CD8-positive, alpha-beta T cell (primary cell): ENCODE measurements at places on chromosomes 2 and 18.

DNA sequence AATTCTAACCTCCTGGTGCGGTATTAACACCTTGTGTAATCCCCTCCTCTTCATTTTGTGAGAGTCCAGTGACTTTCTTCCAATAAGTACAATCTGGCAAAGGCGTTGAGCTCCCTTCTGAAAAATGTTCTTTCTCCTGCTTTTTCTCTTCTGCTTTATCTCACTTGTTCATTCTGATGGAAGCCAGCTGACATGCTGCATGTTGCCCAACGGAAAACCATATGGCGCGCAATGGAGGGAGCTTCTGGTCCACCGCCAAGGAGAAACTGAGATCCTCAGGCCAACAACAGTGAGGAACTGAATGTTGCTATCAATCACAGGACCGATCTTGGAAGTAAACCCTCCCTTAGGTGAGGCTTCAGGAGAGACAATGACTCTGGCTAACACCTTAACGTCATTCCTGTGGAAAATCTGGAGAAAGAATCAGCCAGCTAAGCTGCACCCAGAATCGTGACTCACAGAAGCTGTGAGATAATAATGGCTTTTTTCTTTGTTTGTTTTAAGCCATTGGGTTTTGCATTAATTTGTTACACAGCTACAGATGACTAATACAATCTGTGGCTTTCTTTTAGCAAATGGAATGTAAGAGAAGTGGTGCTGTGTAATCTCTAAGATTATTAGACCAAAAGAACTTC, 1323.9 kb upstream of the DDX18 start:
- no peak for DNase-seq

DNA sequence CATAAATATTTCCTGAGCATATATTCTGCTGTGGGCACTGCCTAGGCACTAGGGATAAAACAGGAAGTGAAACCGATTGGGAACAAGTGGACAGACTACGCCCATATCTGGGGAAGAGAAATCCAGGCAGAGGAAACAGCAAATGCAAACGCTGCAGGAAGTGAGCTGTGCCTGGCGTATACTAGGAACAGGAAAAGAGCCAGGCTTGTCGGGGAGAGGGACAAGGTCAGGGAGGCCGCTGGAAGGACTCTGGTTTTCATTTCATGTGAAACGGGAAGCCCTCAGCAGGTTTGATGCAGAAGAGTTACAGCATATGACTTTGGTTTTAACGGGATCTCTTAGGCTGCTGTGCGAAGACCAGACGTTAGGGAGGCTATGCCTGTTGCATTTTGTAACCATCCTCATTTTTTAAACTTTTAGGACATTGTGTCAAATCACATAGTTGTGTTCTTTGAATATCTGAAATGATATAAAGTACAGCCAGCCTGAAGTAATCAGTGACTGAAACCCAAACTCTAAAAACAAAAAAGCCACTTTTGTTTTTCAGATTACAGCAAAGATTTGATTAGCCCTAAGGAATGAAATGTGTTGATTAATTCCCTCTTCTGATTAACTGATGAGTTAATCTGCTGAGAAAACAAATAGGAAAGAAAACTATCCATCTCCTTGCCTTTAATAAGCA, 110.2 kb upstream of the PIEZO2 start:
- DNase-seq = no peak

DNA sequence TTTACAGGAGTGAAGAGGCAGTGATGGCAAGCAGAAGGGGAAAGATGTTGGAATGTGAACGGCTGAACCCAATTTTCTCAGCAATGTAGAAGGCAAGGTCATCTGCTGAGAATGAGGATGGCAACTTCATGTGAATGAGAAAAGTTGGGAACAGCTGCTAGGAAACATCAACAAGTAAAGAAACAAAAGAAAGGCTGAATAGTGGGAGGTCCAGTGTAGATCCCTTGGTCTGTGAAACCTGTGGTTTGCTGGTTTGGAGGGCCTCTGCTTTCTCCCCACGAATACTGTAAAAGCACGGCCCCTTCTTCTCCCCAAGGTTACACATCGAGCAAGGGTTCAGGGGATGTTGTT, 27.4 kb downstream of the MARCHF4 start:
- DNase-seq = no peak

GRCh38 chr2:238239543-238239862, 335 bp downstream of the HES6 start:
- DNase-seq = peak; percentile 47

DNA sequence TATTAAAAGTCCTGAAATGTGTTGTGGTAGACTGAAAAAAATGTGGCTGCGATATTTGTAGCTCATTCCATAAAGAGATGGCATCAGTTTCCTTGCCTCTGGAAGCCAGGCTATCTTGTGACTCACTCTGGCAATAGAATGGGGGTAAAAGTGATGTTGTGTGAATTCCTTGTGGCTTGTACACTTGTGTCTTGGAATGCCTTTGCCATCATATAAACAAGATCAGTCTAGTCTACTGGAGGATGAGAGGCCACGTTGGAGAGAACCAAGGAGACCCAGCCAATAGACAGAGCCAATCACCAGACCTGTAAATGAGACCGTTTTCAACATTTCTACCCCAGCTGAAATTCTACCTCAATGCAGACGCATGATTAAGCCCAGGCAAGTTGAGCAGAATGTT, 254.1 kb downstream of the TRIB2 start:
- no peak for DNase-seq

GRCh38 chr2:12081481-12082210, 335.2 kb downstream of the LPIN1 start:
- DNase-seq = peak; percentile 54

DNA sequence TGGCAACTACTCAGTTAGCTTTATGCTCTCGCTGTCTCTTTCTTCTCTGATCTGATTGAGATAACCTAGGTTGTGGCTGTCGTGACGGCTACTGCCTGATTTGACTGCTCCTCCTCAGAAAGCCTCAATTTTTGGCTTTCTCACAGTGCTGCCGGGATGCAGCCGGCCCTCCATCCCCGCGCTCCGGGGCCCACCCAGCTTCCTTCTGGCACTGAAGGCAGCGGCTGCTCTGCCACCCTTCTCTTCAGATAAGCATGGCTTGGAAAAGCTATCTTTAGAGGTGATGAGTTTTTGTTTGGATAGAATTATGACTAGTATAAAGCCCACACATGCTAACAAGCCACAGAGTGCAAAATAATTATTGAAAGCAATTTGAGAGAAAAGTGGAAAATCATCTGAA, 102.5 kb downstream of the DPP4 start:
- DNase-seq = no peak

- no peak for DNase-seq
Measured at GRCh38 chr2:96656540-96656939, 14.0 kb downstream of the FER1L5 start.

DNA sequence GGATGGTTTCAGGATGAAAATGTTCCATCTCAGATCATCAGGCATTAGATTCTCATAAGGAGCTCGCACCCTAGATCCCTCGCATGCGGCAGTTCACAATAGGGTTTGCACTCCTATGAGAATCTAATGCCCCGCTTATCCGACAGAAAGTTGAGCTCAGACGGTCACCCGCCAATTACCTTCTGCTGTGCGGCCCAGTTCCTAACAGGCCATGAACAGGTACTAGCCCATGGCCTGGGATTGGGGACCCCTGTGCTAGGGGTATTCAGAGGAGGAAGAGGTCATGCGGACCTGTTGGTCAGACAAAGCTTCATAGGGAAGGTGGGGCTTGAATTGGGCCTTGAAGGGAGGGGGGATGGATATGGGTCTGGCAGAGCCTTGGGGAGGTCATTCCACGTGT, 4.4 kb upstream of the BUB1 start:
- DNase-seq = no peak

DNA sequence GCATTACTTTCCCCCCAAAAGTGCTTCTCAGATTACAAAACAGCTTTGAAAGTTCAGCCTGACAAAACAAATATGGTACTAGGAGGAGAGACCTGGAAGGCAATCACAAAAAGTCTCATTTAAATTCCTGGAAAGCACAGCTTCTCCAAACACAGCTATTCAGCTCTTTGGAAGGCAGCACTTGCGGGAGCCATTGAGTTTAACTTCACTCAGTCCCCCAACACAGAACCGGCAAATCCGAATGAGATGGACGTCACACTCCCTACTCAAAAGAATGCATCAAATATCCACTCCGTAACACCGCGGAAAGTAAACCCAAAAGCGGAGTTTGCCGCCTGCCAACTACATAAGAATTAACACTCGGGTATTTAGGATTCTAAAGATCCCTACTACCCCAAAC, 638 bp downstream of the ST6GAL2 start:
- DNase-seq = no peak

- no peak for DNase-seq
Measured at GRCh38 chr18:61639886-61640285, 252.9 kb downstream of the RNF152 start.

GRCh38 chr18:79260510-79260909, 135.2 kb upstream of the NFATC1 start:
- DNase-seq = no peak

GRCh38 chr2:19722531-19722971, 179.2 kb downstream of the TTC32 start:
- no peak for DNase-seq

GRCh38 chr2:63544017-63544627, 44.2 kb downstream of the WDPCP start:
- DNase-seq = no peak

GRCh38 chr2:179263446-179264367, 925 bp downstream of the SESTD1 start:
- DNase-seq = no peak

GRCh38 chr18:21242141-21242779, at the start of gene GREB1L:
Gene GREB1L (plus strand): TSS chr18:21242232. CDS start chr18:21383519, 141,287 bp downstream.
- DNase-seq = no peak

GRCh38 chr2:229761663-229762062, 47.3 kb upstream of the DNER start:
- no peak for DNase-seq

GRCh38 chr2:215500466-215500865, 64.6 kb upstream of the FN1 start:
- DNase-seq = no peak

DNA sequence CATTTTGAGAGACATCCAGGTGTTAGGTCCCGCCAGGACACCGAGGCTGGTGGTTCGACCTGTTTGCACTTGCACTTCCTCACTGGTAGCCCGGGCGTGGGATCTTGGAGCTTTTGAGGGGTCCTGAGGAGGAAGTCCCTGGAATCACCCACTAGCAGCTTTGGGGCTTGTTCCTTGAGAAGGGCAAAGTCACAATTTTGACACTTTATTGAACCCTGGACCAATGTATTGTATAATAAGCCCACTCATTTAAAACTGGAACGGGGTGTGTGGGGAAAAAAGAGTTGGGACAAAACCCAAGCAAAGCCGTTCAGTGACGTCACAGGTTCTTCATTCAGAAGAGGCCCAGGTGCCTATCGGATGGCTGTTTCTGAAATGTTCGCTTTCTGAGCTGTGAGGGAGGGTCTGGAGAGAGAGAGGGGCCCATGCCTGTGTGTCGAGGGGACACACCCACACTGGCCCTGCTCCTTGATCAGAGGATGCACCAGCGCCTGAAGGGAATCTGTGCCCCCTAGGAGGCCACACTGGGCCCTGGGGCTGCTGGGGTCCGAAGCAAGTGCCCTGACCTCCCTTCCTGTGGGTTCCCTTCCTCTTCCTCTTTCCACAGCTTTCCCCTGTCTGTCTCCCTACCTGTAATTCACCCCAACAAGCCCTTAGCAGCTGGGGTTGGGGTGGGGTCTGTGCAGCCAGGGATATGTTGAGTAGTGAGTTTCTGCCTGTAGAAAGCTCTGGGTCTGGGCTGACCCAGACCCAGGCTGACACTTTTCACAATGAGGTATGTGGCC, 2.6 kb downstream of the LPIN1 start:
- DNase-seq = no peak

DNA sequence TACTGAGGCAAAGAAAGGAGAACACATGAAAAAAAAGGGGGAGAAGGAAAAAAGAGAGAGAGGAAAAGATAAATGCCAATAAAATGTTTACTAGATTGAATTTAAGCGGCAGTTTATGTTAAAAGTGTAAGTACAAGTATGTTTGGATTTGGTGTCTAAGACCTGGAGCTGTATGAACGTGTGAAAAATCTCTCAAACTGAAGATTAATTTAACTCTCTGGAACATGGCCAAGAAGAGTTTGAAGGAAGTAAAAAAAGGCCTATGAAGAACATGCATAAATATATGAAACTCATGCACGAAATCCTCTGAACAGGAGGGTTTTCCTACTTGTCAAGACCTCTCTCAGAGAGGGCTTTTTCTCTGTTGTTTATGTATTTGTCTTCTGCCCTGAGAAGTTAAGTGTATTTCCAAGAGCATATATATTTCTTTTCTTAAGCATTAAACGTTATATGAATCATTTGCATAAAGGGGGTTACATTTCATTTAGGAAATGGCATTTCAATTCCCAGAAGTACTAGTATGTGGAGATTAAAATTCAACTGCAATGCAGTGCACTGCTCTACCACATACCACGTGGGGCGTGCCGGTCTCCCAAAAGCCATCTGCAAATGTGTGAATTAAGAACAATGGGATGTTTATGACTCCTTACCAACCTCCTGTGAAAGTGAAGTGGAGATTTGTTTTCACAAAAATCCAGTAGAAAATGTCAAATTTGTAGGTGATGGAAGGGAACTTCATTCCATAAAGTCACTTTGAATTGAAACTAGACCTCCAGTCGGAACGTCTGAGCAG, 281.1 kb upstream of the TRIB2 start:
- DNase-seq = no peak

GRCh38 chr2:241154915-241155314, 4.6 kb downstream of the PPP1R7 start:
- no peak for DNase-seq

DNA sequence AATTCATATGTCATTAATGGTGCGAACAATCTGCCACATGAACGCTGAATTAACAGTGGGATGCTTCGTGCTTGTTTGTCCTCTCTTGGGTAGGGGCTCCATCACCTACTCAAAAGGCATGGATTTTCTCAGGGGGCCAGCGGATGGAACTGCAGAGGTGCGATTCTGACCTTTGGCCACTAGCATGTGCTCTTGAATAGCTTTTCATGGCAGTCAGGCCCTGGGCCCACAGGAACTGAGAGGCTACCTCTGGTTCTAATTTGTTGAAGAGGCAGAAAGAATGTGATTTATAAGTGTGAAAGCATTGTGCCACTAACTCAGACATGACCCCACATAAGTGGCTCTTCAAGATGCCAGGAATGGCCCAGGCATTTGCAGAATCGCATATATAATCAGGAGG, 283.2 kb downstream of the INSIG2 start:
- DNase-seq = no peak

- DNase-seq = no peak
Measured at GRCh38 chr2:200677721-200678532, 92.1 kb downstream of the AOX1 start.

- peak; percentile 60 for DNase-seq
Measured at GRCh38 chr18:5295231-5295920, at the start of gene ZBTB14. Gene ZBTB14 (minus strand): TSS chr18:5295726. CDS start chr18:5293246, 2,480 bp downstream.

- DNase-seq = no peak
Measured at GRCh38 chr2:48114256-48114655, 208.0 kb upstream of the FBXO11 start.
